Bladder microvascular endothelial cell (primary cell): ENCODE measurements at places on chromosomes 11 and 22. TPM values are rescaled to one million over a fixed set of nuclear protein-coding genes. Genes with fewer than 3 reads are reported as not detected.

The ADORA2A gene
- total RNA-seq: 13.4 and 14.2 TPM in 2 replicates

The SOX10 gene
- total RNA-seq: not detected in 2 replicates

The FAM227A gene
- 0.16 and 0.69 TPM in 2 replicates for total RNA-seq

The OR8A1 gene
- not detected in 2 replicates for total RNA-seq

The OR5J2 gene
- total RNA-seq: not detected in 2 replicates

The RIMBP3B gene
- total RNA-seq: 0.19 TPM in 1 of 2 replicates, not detected in the other

The GVQW3 gene
- 0.32 and 0.57 TPM in 2 replicates for total RNA-seq

The MPZL2 gene
- total RNA-seq: 41.0 and 78.2 TPM in 2 replicates

The TEF gene
- 2.6 and 4.5 TPM in 2 replicates for total RNA-seq

The TSPO gene
- total RNA-seq: 219 and 415 TPM in 2 replicates
